ENCODE measurements at places on chromosomes 2 and 18.

DNA sequence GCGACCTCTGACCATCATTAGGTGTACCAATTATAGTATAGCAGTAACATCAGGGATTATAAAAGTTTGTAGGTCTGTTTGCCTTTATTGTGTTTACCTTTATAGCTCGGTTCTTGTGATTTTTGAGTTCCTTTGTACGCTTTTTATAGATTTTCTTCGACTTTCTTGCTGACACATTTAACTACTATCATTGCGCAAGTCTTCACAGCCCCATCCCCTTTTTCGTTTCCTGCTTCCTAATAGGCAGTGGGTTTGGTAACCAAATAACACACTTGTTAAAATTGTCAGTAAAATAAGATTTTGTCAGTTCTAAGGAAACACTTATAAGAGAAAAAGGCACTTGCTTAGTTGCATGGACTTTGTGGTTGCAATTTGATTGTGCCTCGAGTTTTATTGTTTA is 541.5 kb downstream of the LRP1B start:
- no peak for DNase-seq

GRCh38 chr2:193231634-193232033 is 1036.9 kb upstream of the TMEFF2 start:
- no peak for DNase-seq

DNA sequence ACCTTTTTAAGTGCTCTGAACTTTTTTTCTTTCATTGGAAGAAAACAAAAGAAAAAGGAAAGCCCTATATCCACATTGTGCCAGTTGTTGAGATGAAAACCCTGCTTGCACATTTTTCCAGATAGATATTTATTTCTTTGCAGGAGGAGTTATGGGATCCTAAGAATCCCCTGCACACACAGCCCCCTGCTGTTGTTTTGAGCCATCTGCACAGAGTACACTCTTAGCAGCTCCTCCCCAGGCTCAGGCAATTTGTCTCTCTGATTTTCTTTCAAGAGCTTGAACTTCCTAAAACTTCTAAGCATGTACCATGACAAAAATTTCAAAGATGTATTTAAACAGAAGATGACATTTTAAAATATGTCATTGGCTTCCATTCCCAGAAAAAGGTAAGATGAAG is 436.9 kb downstream of the METTL4 start:
- no peak for DNase-seq

DNA sequence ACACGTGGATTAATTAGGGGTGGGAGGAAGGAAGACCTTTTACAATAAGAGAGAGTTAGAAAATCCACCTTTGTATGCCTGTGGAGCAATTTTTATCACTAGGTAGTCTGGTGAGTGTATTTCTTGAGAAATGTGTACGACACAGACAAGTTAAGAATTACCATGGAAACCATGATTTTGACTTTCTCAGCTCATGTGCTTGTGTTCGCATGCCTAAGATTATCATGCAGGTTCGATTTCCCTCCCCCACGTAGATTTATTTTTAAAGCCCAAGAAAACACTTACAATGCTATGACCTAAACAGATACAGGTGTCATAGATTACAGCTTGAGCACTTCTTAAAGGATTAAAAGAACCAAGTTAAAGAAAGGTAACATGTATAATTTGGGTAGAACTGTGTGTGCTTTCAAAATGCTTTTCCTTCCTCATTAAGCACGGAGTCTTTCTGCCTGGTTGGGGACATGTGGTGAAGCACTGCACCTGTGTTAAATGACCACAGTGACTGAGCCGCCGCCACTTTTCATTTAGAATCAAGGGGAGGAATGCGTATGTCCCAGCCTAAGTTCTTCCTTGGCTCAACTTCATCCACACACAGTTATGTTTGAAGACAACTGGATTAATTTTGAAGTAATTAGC is 16.6 kb downstream of the SERTAD2 start:
- no peak for DNase-seq

- no peak for DNase-seq
Observed at GRCh38 chr2:109364217-109364616, 235.2 kb downstream of the SH3RF3 start.

- DNase-seq, result no peak
Observed at GRCh38 chr18:22223254-22223964, 54.0 kb downstream of the GATA6 start.

- DNase-seq, result peak; percentile 81
Observed at GRCh38 chr2:85611705-85612587, at the start of gene C2orf68. Gene C2orf68 (minus strand): TSS chr2:85612066. CDS start chr2:85611984, 82 bp downstream.

- DNase-seq, result no peak
Observed at GRCh38 chr2:71566372-71566771, 113.0 kb downstream of the DYSF start.

GRCh38 chr18:74155276-74155675 is 7.0 kb downstream of the TIMM21 start:
- DNase-seq, result no peak

DNA sequence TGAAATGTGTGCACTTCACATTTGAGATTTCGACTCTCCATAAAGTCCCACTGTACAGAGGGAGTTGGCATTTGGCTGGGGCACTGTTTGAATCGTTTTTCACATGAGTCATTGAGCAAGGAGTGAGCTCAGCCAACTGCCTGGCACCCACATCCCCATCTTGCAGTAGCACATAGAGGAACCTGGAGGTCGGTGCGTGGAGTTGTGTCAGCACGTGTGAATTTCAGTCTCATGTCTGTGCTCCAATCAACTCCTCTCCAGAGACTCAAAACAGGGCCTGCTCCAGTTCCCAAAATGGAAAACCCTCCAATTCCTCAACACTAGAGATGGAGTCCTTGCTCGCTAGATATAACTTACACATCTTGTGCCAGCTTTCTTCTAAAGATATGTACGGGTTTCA is 126.8 kb upstream of the CAPN13 start:
- no peak for DNase-seq

DNA sequence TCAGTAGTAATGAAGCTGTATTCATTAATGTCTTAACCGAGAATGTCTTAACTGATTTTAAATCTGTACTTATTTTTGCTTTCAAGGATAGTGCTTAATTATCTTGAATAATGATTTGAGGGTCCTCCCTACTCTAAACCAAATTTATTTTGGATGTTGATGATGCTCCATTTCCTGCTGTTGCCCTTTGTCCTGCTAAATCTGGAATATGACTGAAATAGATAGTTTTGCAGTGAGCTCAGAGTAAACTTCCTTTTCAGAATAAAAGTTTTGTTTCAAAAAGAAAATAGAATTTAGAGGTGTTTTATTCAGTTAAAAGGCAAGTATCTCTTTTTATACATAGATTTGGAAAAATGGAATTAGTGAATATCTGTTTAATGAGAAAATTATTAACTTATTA is 8.1 kb downstream of the NBEAL1 start:
- DNase-seq, result no peak

DNA sequence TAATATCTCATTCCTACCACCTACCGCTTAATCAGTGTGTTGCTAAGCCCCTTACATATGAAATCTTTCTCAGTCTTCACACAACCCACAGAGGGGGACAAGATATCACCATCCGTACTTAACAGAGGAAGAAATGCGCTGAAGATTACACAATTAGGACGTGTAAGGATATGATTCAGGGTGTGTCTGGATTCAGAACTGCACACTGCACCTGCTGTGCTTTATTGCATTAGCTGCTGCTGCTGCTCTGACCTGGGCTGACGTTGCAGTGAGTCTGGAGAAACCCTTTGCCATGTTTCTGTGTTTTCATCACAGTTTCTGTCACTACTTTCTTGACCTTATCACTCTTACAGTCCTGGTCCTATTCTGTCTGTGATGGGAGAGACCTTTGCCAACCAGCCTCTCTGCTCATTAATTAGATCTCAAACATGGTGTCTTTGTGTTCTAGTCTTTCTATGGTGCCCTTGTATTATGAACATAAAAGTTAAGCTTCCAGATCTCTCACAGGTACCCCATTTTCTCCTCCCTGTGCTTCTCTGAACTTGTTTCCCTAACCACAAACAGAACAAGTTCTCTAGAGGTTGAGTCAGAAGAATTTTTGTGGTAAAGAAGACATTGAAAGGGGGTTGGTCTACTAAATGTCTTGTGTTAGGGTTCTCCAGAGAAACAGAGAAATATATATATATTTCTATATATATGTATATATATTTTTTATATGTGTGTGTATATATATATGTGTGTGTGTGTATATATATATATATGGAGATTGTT is 92.9 kb upstream of the CYP1B1 start:
- DNase-seq, result no peak

DNA sequence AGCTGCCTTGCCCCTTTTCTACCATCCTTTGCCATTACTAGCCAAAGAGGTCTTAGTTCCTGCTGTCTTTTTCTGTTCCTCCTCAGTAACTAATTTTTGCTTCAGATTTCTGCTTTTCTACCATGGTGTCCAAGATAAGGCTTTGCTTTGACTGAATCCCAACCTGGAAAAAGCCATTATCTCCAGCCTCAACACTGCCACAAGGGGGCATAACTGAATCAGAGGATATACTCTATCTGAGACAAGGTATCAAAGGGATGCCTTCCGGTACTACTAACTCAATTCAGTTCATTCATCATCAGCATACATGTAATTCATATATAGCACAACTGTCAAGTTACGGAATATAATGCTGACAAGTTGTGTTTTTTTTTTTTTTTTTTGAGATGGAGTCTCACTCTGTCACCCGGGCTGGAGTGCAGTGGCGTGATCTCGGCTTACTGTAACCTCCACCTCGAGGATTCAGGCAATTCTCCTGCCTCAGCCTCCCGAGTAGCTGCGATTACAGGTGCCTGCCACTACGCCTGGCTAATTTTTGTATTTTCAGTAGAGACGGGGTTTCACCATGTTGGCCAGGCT is 11.4 kb downstream of the OSGEPL1 start:
- DNase-seq, result no peak

- no peak for DNase-seq
Observed at GRCh38 chr2:9050122-9050809, 46.8 kb upstream of the MBOAT2 start.

DNA sequence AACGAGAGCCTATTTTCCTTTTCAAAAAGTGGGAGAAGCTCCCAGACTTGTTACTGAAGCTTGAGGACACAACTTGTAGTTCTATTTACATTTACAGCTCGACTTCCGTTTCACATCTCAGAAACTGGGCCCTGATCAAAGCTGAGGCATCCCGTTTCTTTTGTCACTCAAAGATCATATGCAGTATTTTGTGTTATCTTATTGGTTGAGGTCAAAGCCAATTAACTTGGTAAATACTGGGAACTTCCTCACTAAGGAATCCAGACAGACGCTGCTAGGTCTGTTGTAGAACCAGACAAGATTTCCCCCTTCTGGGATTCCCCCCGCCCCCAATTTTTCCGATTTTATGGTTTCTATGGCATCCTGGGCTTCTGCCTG is 50.3 kb downstream of the TSN start:
- DNase-seq, result no peak

DNA sequence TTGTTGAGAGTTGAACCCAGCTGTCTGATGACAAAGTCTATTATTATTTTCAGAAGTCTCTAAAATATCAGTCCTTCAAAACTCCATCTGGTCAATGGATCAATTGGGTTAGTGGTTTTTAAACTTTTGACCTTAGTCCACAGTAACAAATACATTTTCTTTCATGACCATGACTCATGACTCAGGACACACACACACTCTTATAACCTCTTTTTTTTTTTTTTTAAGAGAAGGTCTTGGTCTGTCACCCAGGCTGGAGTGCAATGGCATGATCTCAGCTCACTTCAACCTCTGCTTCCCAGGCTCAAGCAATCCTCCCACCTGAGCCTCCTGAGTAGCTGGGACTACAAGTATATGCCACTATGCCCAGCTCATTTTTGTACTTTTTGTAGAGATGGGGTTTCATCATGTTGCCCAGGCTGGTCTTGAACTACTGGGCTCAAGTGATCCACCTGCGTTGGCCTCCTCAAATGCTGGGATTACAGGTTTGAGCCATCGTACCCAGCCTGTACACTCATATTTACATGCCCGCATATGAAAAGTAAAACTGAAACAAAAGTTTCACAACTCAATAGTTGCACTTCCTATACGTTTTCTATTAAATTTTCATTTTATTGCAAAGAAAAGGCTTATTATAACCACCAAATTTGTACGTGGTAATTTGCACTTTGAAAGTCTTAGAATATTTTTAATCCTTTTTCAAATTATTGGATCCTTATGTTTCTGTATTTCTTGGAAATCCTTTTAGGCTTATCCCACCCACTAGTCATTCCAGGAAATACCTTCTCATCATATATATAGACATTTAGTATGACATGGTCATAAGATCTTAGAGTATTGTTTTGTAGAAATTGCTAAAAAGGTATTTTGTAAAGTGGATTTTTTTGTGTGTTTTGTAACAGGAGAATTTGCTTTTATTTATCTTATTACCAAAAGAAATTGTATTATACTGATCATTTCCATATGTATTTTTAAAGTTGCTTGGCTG is 199.0 kb downstream of the LPIN1 start:
- no peak for DNase-seq

DNA sequence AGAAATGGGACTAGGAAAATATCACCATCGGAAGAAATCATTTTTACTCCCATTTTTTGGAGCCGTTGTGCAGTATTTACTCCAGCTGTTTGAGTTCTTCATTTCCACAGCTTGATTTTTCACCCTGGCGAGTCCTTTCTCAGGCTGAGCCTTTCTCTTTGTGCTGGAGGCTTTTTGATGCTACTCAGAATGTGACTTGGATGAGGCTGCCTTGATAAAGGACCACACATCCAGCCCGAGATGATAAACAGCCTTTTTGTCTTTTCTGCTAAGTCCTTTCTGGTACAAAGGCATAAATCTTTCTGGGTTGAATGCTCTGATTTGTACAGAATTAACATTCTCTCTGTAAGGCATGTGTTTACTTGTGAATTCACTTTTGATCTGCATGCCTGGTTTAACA is 17.6 kb upstream of the CTDP1 start:
- no peak for DNase-seq

- no peak for DNase-seq
Observed at GRCh38 chr18:52636536-52636935, 296.5 kb downstream of the DCC start.

GRCh38 chr2:42086500-42086953 is 38.7 kb downstream of the PKDCC start:
- no peak for DNase-seq

DNA sequence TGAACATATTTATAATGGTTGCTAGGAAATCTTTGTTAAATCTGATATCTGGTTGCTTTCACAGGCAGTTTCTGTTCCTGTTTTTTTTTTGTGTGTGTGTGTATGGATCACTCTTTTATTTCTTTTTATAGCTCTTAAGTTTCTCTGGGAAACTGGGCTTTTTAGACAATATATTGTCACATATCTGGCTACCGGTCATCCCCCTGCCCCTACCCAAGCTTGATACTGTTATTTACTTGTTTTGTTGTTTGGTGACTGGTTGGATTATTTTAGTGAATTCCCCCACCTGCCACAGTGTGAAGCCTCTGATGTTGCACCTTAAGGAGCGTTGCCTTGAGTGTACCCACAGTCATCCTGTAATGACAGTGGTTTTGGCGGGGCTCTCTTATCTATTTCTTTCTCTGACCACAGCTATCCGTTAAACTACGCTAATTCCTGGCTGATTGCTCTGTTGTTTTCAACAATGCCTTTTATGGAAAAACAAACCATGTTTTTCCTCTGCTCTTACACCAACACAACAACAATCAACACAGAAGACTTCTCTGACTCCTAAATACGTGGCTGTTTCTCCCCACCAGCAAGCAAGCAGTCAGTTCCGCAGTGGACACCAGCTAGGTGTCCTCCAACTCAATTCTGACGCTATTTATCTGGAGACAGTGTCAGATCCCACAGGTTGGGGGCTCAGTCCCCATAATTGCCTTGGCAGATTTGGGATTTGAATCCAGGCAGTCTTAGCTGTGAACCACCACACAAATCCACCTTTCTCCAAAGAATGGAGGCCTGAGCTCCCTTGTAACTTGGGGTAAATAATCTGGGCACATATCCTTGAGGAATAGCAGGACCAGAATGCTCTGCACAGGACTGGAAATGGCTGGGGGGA is 10.9 kb downstream of the GNLY start:
- DNase-seq, result no peak

All from urinary bladder (tissue), 4 donors.